ENCODE measurements at places on chromosomes 16 and 17. TPM values are rescaled to one million over a fixed set of nuclear protein-coding genes. Genes with fewer than 3 reads are reported as not detected.

The ENO3 gene
- 0.86 TPM for total RNA-seq

The SPDYE4 gene
- not detected for total RNA-seq

The P2RX5 gene
- 1.7 TPM for total RNA-seq

The NPIPA2 gene
- not detected for total RNA-seq

The SYNGR3 gene
- total RNA-seq: 0.68 TPM

The CACNG5 gene
- total RNA-seq: not detected

The DLX4 gene
- total RNA-seq: 0.23 TPM

The SLC5A2 gene
- not detected for total RNA-seq

The ZG16 gene
- total RNA-seq: not detected

The SULT1A2 gene
- 0.23 TPM for total RNA-seq

All from hair follicular keratinocyte (primary cell).